ENCODE measurements at places on chromosomes 6 and 20. TPM values are rescaled to one million over a fixed set of nuclear protein-coding genes. Genes with fewer than 3 reads are reported as not detected.

- no peak for ATAC-seq
These were observed 93.7 kb upstream of the ATXN1 start for GRCh38 chr6:16854986-16855385.

GRCh38 chr6:20198775-20199174 is 13.5 kb downstream of the MBOAT1 start:
- no peak for ATAC-seq

- no peak for ATAC-seq
These were observed 257.5 kb downstream of the MMUT start for GRCh38 chr6:49205526-49205925.

- ATAC-seq: no peak
These were observed 118.7 kb downstream of the CEBPB start for GRCh38 chr20:50309280-50309763.

DNA sequence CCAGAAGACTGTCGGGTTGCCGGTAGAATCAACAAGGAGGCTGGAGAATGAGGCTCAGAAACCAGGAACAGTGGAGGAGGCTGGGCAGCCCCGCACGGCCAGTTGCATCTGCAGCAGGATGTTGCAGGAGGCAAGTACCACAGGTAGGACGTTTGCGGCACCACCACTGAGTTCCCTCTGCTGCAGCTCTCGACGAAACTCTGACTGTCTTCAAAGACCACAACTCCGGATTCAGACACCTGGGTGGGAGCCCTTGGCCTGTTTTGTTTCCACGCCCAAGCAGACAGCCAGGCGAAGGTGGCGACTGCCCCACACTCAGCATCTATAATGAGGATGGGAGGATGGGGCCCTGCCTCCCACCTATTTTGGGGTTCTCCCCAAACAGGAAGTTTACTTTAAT is 218.2 kb downstream of the ZDHHC14 start:
- no peak for ATAC-seq

GRCh38 chr6:100678027-100678426 is 203.1 kb downstream of the ASCC3 start:
- ATAC-seq: no peak

- ATAC-seq: no peak
These were observed 16.4 kb downstream of the ABT1 start for GRCh38 chr6:26613201-26613600.

GRCh38 chr6:118309337-118310093 is 238.6 kb upstream of the PLN start:
- no peak for ATAC-seq

DNA sequence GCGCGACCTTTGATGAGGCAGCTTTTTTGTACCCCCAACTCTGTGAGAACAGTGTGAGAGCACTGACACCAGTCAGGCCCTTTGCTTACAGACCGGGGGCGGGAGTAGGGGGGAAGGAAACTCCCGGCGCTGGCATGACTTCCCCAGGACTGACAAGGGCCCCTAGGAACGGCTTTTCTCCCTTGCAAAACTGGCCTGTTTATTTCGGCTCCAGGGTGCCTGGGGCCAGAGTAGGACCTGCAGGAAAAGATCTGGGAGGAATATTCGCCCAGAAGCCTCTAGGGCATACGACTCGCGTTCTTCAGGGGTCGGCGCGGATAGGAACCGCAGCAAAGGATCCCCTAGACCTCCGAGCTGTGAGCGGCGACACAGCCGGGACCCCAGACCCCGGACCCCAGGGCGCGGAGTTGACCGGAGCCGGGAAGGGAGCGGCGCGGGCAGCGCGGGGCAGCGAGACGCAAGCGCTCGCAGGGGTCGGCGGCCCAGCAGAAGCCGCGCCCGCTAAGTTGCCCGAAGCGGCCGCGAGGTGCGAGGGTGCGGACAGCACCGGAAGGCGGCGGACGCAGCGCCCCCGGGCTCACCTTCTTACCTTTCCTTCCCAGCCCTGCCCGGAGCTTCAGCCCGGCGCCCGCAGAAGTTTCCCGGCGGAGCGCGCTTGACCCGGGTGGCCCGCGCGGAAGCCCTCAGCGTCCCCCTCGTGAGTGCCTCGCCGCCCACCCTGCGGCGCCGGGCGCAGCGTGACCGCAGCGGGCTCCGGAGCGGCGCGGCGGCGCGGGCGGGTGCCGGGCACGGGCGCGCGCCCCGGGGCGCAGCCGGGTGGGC is at the start of gene POPDC3:
Gene POPDC3 (minus strand): TSS at position 771 of the 822 bp plus-strand sequence. CDS start 18,105 bp downstream, outside the sequence.
- no peak for ATAC-seq

DNA sequence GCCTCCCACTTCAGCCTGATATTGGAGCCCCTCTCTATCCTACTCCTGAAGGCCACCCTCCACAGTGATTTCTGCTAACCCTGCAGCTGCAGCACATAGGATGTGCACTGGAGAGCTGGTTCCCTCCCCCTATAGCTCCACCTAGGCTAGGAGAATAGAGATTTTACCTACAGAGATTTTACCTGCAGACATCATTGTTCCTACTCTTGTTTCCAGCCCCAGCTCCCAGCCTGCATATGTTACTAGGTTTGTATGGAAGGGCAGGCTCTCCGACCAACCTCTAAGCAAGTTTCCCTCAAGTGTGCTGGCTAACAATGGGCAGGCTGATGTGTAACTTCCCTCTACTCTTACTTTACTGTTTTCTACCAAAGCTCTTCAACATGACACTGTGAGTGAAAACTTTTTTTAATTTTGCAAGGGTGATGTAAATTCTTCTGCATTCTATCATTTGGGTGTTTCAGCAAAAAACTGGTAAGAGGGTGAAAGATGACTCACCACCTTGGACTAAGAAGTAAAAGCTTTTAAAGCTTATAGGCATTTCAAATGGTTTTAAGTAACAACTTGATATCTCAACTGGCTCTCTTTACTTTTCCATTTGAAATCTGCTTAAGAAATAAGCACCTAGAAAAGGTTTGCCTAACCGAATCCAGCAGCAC is 106.8 kb downstream of the CDK19 start:
- no peak for ATAC-seq

DNA sequence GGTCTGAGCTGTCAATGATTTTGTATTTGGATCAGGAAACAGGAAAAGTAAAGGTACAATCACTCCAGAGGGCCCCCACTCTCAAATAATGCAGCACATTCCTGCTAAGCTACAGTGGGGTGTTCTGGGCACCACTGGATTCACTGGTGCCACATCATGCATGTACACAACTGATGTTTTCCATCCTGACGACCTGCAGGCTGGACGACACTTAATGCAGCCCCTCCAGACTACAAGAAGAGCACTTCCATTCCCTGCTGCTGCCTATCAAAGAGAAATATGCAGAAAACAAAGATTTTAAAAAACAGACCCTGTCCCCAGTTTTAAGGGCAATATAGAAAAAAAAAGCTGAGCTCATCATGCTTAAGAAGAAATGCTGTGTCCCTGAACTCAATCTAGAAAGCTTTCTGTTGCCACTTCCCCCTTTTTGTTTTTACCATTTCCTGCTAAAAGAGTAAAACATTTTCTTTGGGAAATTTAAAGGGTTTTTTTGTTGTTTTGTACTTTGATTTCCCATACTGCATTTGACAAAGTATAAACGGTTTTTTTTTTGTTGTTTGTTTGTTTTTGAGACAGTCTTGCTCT is 35.5 kb downstream of the ABHD12 start:
- no peak for ATAC-seq

DNA sequence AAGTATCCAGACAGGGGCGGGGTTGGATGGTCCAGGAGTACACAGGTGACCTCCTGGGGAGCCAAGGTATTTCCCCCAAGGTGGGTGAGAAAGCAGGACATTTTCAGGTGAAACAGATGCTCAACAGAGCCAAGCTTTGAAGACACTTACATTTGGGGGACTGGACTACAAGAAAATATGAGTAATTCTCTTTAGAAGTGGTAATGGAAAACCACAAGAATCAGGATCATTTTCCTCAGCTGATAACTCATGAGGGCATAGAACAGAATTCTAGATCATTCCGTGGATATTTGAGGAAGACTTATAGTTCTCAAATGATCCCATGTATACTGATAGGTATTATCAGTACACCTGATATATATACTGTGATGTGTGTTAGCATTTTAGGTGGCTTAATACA is 89.9 kb downstream of the UST start:
- no peak for ATAC-seq

DNA sequence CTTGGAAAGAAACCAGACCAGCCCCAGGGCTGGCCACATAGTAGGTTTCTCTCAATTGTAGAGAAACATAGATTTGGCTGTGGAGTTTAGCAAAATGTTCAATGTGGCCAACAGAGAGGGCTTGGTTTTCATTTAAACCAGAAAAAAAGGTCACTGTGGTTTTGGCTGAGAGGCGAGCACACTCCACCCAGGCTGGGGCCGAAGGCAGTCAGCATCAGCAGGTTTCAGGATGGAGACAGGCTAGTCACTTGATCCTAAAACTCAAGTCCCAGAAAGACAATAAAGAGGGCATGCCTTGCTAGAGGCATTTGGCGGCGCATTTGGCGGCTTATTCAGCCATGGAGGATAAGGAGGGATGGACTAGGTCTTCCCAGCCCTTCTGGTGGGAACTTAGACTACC is 73.1 kb downstream of the PRND start:
- no peak for ATAC-seq

- ATAC-seq: peak; percentile 60
These were observed 328.5 kb upstream of the PRDM1 start for GRCh38 chr6:105757512-105758200.

- no peak for ATAC-seq
These were observed 2.2 kb downstream of the NT5DC1 start for GRCh38 chr6:116102873-116103272.

DNA sequence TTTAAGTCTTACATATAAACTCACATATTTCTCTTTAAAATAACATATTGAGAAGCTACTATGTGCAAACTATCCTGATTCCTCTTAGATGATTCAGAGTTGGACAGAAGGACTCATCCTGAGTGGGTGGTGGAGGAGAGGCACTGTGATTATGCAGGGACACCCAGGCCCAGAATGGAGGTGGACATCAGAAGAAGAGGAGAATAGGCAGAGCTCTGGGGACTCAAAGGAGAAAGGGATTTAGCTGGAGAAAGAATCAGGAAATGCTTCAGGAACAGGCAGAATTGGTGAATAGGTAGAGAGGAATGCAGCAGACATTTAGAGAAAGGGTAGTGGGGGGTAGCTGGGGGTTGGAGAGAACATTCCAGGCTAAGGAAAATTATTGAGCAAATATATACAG is 17.4 kb downstream of the RCAN2 start:
- ATAC-seq: no peak

Gene NRSN1
- total RNA-seq: not detected

Gene FKBP5
- 65.5 TPM for total RNA-seq

Gene QRSL1
- 12.6 TPM for total RNA-seq

Gene TRIM38
- total RNA-seq: 7.2 TPM

Gene DCBLD1
- total RNA-seq: 9.5 TPM

Gene ZBTB46
- 1.7 TPM for total RNA-seq

Gene MYT1
- not detected for total RNA-seq

Gene OLIG3
- total RNA-seq: not detected

Gene HUS1B
- total RNA-seq: 0.40 TPM

Gene TUBB2B
- 3.0 TPM for total RNA-seq

Gene HLA-DRB1
- total RNA-seq: 17.3 TPM

Gene GPR63
- 0.32 TPM for total RNA-seq

Gene PLA2G7
- 0.32 TPM for total RNA-seq
